GM12878 (cell line): ENCODE measurements at places on chromosomes 7 and 10.

GRCh38 chr10:80493522-80494051, 39.5 kb downstream of the TSPAN14 start:
- DNase-seq, result no peak

- no peak for DNase-seq
Observed at GRCh38 chr7:157047148-157047547, 36.7 kb upstream of the MNX1 start.

DNA sequence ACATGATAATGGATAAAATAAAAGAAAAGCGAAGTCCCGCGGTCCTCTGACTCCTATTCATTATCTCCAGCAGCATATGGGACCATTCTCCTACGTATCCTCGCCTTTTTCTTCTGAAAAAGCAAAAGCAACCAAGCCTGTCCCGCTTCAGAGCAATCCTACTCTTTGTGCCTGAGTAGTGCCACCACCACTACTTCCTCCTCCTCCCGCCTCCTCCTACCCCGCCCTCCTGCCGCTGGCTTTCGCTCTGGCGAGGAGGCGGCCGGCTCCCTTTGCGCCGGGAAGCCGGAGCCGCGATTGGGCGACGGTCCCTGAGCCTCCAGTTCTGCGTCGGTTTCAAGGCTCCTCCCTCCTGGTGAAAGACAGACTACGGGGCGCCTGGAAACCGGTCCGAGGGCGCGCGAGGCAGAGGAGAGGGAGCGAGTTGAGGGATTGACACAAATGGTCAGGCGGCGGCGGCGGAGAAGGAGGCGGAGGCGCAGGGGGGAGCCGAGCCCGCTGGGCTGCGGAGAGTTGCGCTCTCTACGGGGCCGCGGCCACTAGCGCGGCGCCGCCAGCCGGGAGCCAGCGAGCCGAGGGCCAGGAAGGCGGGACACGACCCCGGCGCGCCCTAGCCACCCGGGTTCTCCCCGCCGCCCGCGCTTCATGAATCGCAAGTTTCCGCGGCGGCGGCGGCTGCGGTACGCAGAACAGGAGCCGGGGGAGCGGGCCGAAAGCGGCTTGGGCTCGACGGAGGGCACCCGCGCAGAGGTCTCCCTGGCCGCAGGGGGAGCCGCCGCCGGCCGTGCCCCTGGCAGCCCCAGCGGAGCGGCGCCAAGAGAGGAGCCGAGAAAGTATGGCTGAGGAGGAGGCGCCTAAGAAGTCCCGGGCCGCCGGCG, at the start of gene FZD1:
Gene FZD1, plus strand, starts transcription at position 388 of the 878 bp plus-strand sequence. Its CDS starts 448 bp downstream, at position 836.
- DNase-seq, result peak; percentile 66

DNA sequence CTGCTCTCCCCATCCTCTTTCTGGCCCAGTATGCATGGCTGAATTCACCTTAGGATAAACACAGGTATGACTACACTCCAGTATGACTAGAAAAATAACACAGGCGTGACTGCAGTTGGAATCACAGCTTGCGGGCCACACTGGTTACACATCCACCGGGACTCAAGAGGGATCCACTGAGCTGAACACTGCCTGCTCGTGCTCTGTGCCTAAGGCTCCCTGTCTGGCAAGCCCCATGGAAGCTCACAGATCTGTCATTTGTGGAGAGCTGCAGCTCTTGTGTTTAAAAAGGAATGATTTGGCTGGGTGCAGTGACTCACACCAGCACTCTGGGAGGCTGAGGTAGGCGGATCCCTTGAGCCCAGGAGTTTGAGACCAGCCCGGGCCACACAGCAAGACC, 26.8 kb downstream of the VOPP1 start:
- no peak for DNase-seq

GRCh38 chr7:12422554-12423320, 19.1 kb upstream of the VWDE start:
- no peak for DNase-seq

- no peak for DNase-seq
Observed at GRCh38 chr7:74294191-74294998, 5.2 kb downstream of the CLIP2 start.

- no peak for DNase-seq
Observed at GRCh38 chr10:90986136-90986760, 65.4 kb upstream of the ANKRD1 start.

DNA sequence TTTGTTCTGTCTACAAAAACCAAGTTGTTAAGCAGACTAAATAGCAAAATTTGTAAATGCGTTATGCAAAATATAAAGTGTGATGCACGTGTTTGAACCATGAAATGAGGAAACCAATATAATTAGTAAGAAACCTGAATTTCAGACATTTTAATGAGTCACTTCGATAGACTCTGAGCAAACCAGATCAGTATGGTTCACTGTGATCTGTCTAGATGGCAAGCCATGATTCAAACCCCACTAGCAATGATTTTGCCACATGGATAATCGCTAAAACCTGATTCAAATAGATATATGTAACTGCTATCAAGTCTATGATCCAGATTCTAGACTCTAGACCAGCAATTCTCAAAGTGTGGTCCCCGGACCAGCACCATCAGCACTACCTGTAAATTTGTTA, 24.8 kb downstream of the ZC3HAV1 start:
- no peak for DNase-seq

- no peak for DNase-seq
Observed at GRCh38 chr7:74069790-74070618, 13.6 kb upstream of the LIMK1 start.

DNA sequence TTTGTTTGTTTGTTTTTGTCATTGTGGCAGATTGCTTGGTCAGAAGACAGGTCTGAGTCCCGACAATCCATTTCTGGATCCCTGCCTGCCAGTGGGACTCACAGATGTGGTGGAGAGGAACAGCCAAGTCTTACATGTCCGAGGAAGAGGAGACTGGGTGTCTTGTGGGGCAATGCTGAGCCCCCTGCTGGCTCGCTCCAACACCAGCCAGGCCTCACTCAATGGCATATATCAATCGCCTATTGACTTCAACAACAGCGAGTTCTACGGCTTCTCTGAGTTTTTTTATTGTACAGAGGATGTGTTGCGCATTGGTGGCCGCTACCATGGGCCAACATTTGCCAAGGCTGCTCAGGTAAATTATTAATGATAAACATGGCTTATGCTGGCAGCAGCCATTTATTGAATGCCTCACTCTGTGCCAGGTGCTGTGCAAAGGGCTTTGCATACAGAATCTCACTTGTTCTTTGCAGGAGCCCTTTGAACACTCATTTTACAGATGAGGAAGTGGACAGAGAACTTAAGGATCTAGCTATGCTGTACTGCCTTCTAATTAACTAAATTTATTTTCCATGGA, 33.3 kb downstream of the COX15 start:
- no peak for DNase-seq

GRCh38 chr10:15395935-15396334, 24.8 kb upstream of the FAM171A1 start:
- DNase-seq, result no peak

GRCh38 chr10:60289800-60290199, 99.9 kb downstream of the ANK3 start:
- no peak for DNase-seq

DNA sequence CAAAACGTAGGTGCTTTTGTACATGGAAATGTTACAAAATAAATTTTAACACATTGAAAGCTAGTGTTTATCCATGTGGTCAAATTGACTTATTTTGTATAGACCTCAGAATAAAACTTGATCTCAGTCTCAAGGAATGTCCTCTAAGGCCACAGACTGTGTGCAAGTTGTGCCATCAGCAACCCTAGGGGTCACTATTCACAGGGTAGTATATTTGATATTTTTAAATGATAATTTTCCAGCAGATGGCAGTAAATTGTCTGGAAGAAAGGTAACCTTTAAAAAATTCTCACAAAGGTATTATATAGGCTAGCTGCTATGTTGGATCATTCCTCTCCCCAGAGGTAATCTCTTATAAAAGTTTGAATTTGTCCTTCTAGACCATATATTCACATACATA, 12.9 kb upstream of the SNX10 start:
- no peak for DNase-seq

DNA sequence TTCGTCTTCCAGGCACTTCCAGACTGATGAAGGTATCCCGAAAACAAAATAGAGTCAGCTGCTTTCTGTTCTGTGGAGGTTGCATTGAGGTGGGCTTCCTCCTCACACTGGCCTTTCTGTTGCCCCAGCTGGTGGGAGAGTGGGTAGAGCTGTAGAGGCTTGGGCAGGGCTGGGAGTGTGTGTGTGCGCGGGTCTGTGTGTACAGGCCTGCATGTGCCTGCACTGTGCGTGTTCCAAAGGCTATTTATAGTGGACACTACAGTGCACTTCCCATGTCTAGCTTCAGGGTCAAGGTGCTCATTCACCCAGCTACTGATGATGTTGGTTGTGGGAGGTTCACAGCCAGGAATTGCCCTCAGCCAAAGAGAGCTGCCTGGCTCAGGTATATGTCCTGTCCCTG, 260.1 kb upstream of the HABP2 start:
- DNase-seq, result no peak

DNA sequence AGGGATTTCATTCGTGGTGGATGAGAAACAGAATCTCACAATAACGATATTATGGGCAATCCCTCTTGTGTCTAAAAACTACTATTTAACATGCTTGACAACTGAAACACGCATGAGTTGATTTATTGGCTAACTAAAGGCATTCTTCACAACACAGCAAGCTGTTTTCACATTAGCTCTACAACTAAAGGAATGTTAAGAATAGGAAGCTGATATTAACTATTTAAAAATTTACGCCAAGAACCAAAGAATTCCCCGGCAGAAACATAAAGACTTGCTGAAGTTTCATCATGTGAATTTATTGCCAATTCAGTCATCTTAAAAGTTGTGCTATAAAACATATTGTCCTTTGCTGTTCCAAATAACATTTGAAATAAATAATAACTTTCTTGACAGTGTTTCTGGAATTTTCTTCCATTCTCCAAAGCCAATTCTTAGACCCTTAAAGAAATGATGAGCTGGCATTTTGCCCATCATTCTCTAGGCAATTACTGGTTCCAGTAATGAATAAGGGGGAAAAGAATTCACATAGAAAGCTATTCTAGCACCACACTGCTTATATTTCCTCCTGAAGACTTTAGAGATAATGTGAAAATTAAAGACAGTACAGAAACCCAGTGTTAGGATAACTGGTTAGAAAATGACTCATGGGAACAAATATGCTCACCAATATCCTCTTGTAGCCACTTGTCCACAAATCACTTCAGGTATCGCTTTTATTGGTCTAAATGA, 233.1 kb downstream of the PARD3 start:
- no peak for DNase-seq

- no peak for DNase-seq
Observed at GRCh38 chr7:121591926-121592325, 195.8 kb upstream of the FAM3C start.

- DNase-seq, result no peak
Observed at GRCh38 chr7:36861656-36862055, 137.4 kb upstream of the AOAH start.

- no peak for DNase-seq
Observed at GRCh38 chr7:132603220-132603833, 27.1 kb upstream of the PLXNA4 start.

GRCh38 chr10:96495544-96495943, 18.2 kb downstream of the TLL2 start:
- DNase-seq, result no peak

- no peak for DNase-seq
Observed at GRCh38 chr7:92647652-92648051, 57.5 kb upstream of the FAM133B start.

DNA sequence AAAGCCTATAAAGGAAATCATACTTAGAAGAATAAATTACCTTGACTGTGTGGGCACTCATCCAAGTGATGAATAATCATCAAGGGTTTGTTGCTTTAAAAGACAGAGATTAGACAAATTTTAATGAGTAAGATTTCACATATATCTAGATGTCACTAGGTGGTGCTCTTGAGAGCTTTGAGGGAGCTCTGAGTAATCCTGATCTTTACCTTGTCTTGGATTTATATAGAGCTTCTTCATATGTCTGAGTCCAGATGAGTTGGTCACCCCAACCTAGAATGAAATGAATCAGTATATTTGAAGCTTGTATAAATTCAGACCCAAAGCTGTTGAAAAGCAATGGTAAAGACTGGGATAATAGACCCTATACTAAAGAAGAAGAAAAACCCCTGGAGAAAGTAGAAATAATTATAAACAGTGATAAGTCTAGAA, 3.7 kb downstream of the AGR2 start:
- no peak for DNase-seq

DNA sequence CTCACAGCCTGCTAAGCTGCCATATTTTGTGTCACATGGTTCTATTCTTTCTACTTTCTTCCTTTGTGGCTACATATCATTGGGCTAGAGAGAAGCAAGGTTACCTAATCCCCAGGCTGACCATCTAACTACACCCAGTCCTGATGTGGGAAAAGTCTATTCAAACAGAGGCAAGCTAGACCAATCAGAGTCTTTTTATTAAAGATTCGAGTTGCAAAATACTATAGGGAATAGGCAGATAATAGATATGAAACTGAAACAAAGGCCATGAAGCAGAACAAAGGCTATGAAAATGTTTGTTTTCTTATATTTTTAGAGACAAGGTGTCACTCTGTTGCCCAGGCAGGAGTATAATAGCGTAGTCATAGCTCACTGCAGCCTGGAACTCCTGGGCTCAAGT, 36.7 kb downstream of the MTERF1 start:
- DNase-seq, result peak; percentile 5

GRCh38 chr10:78178940-78179339, 145.3 kb downstream of the RPS24 start:
- no peak for DNase-seq

DNA sequence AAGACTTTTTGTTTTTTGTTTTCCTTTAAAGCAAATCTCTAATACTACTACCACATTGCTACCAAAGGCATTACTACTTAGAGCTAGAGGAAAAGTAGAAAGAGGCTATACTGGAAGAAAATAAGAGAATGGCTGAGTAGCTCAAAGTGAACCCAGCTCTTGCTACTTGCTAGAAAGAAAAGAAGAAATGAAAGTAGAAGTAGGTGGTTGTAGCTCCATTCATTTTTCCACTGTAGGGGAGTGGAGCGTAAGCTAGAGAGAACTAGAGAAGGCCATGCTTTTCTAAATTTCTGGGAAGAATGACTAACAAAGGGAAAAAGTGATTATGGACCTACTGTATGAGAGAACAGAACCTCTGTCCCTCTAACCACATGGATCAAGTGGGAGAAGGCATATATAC, 184.4 kb downstream of the PON1 start:
- no peak for DNase-seq

DNA sequence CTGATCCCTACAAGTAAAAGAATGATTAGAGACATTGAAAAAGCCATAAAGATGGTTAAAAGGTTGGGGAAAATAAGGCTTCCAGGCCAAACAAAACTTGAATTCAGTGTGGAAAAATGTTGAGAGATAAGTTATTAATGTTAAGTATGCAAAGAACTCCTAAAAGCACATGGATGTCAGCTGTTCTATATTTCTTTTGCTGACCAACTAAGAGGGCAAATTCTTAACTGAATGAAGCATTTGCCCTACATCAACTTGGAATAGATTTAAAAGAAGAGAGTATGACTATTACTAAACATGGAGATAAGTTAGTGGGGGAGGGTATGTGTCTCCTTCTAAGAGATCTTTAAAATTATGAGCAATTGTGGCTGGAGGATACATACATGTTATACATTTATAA, 124.8 kb downstream of the KIAA1217 start:
- DNase-seq, result no peak
